ENCODE measurements at places on chromosomes 11 and 22.

- no peak for DNase-seq
These were observed 543.3 kb upstream of the CHORDC1 start for GRCh38 chr11:90766121-90766520.

DNA sequence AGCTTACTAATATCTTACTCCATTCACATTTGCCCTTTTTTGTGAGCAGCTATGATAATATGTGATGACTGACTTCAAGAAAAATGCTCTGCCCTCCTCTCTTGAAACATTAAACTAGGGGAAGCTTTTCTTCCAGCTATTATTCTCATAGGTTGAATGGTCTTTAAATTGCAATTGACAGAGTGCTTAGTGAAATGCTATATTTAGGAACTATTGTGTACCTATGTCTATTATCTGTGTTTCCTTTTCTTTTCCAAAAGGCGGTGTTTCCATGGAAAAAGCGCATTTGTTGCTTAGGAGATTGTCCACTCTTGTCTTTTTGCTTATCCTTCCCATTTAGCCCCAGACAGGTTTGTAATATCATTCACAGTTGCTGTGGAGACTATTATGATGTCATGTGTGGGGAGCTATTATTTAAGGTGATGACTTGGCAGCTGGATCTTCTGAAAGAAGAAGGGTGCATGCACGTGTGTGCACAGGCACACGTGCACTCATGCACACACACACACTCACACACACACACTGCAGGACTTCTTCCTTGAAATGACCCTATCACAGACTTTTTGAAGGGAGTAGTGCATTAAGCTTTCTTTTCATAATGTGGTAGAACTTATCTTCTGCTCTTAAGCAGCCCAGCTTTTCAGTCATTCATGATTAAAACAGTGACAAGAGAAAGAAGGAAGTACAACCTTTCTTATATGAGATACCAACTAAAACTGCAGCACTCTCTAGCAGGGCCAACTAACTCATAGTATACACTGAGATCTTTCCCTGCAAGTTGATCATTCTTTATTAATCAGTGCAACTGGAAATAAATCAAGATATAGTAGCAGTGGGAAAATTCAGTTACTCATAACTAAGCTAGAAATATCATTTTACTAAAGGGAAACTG lies 340.8 kb upstream of the MTNR1B start:
- no peak for DNase-seq

GRCh38 chr11:16293204-16293681 lies 63.1 kb downstream of the SOX6 start:
- no peak for DNase-seq

DNA sequence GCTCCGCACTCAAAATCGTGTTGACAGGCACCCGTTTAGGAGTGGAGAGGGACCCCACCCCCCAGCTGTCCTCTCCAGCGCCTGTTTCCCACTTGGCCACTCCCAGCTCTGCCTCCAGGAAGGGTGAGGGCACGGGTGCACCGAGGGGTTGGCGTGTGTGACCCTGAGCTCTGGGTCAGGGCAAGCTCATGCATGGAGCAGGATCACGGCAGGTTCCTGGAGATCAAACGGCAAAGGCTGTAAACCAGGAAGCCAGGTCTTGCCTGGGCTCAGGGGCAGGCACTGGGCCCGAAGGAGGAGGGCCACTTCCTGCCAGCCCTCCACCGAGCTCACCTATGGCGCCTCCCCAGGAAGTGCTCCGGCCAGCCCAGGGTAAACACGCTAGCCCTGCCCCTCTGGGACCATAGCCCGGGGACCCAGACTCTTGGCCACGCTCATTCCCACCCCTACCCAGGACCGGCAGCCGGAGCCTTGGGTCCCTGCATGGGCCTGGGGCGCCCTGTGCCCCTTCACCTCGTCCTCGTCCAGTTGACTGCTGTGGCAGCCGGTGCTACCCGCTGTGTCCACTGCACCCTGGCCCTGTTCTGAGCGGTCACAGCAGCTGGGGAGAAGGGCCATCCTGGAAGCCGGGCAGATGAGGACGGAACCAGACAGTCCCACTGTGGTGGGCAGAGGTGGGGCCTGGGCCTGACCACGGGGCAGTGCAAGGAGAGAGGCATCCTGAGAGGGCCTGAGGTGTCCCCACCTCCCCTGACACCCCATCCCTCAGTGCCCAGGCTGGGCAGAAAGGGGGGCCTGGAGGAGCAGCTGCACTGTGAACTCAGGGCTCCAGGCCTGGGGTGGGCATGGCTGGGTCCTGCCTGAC lies 1.0 kb upstream of the EPS8L2 start:
- no peak for DNase-seq

- DNase-seq: no peak
These were observed 58.4 kb downstream of the CD82 start for GRCh38 chr11:44623731-44624491.

- no peak for DNase-seq
These were observed 5.5 kb downstream of the TMEM218 start for GRCh38 chr11:125105926-125106325.

- no peak for DNase-seq
These were observed 8.2 kb upstream of the ENDOD1 start for GRCh38 chr11:95081412-95081811.

Measured in suppressor macrophage (primary cell).